ENCODE measurements at places on chromosomes 6 and 20.

DNA sequence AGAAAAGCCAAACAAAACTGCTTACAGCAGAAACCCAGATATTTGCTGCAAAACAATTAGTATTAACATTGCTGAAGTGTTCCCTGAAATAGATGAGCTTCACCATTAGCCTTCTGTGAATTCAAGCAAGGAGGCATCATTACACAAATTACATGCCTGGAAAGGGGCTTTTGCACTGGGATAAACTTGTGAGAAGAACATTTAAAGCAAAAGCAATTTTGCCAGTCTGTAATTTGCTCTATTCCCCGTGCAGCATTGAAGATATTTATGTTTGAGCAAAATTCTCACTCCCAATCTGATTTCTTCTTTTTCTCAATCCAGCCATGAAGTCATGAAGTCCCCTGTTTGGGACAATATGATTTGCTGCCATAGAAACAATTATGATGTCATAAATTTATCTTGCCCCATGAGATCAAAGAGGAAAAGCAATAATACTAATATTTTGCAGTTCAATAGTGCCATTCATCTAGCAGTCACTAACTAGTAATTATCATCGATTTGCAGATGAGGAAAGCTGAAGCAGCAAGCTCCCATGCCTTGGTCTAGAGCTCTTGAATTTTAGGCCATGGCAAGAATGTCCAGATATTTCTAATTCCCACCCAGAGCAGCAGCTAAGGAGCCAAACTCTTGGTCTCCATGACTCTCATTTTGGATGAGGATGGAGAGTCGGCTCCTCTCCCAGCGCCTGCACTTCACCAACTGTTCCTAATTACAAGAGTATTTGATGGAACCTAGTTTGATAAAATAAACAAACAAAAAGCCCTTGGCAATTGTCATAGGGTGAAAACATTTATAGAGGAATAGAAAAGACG lies 49.5 kb upstream of the CCN6 start:
- no peak for DNase-seq

DNA sequence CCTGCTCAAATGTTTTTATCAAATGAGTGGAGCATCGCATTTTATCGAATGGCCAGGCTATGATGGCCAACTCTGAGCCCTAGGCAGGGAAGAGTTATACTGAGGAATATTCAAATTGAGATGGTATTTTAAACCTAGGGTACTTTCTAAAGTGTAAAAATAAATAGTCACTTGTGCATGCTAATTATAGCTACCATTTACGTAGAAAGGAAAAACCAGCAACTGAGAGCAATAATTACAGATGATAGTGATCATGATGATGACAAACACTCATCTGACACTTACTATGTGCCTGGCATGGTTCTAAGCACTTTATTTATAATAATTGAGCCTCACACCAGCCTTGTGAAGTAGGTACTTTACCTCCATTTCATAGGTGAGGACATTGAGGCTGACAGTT lies 455.7 kb downstream of the CD83 start:
- no peak for DNase-seq

- DNase-seq: no peak
Measured at GRCh38 chr6:137272403-137272802, 53.2 kb upstream of the IFNGR1 start.

GRCh38 chr6:70424291-70424690 lies 11.0 kb downstream of the FAM135A start:
- DNase-seq: no peak

- DNase-seq: peak; percentile 36
Measured at GRCh38 chr6:106025655-106026054, 60.5 kb upstream of the PRDM1 start.

DNA sequence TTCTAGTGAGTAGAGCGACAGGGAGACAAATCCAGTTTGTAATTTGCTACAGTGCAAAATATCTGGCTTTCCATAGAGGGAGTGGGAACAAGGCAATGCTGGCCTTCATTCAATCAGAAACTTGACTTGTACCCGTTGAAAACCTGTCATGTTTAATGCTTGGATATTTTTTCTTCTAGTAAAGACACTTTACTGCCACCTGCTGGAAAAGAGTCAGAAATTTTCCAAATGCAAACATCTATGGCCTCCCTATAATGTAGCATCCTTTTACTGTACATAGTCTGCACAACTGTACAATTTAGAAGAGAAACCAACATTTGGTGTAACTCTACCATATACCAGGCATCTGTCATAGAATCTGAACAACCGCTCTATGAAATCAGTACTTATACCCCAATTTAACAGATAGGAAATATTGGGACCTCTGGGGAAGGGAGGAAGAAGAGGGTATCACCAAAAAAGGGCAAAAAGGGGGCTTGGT lies 16.7 kb upstream of the TBC1D20 start:
- DNase-seq: peak; percentile 49

GRCh38 chr6:120945905-120946594 lies 388.2 kb downstream of the TBC1D32 start:
- DNase-seq: no peak

Data from hepatic stellate cell (primary cell).